Iris pigment epithelial cell (primary cell): ENCODE measurements at places on chromosomes 11 and 22.

GRCh38 chr11:122342089-122342744 is 226.2 kb upstream of the BLID start:
- no peak for DNase-seq

DNA sequence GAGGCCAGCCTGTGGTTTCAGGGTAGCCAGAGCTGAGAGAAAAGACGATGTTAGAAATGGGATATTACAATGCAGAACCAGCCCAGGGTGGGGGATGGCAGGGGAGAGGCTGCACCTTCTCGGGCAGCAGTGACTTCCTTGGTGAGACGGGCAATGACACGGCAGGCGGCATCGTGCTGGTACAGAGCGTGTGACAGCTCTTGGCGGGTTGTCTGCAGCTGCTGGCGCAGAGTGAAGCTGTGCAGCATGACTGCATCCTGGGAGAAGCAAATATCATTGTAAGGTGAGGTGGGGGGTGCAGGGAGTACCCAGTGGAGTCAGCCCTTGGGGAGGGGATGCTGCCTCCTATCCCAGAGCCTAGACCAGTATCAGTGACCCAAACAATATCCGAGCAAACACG is 3.8 kb downstream of the PRPF19 start:
- no peak for DNase-seq

DNA sequence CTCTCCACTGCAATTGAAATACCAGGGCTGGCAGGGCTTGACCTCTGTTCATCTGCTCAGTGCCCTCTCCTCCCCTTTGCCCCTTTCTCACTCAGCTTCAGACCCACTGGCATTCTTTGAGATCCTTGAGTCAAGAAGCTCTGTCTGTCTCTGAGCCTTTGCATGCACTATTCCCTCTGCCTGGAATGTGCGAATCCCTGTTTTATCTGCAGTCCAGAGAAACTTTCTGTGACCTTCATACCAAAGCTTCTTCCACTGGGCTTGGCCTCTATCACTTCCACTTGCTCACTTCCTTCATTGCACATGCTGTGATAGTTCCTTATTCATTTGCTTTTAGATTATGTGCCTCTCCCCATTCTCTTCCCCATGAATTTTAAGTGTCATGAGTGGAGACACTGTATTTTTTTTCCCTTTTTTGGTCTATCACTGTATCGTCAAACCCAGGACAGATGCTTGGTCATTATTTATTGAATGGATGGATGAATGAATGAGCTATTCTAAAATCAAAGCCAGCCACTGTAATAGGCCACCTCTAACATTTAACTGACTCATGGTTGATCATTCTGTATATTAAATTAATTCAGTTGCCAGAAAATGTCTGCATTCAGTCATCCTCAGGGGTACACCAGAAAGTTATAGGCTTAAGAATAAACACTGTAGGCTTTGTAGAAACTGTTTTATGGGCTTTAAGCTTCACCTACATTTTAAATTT is 88.7 kb upstream of the TIMP3 start:
- DNase-seq: no peak

DNA sequence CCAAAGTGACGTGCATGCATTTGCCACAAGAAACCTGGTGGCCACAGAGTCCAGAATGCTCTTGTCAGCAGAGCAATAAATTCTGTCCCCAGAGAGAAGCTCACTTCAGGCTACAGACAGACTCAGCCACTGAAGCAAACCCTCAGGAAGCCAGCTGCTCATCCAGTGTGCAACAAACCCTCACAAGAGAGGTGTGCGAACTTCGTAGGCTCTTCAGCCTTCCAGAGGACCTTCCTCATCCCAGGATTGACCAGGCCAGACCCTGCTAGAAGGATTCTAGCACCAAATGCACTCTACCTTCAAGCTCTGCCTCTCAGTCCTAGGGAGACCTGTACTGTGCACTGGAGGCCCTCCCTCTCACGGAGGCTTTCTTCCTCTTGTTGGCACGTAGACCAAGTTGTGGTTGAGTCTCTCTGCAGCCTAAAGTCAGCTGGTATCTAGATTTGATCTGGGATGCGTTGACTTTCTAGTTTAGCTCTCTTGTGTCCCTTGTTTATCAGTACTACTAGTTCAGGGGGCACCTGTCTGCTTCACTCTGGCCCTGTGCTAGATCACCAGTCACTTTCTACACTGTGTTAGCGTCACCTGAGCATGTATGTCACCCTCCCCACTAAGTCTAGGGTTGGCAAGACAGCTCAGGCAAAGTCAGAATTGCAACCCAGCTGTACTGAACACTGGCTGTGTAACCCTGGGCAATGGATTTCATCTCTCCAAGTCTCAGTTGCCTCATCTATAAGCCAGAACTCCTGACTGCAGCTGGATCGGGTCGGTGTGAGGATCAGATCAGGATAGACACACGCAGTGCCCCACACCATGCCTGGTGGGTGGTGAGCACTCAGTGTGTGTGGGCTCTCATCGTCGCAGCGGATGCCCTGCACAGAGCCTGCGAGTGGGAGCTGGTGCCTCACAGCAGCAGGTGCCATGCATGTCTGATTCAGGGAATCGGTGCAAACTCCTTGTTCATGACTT is 22.1 kb upstream of the TMPRSS13 start:
- no peak for DNase-seq

GRCh38 chr11:62645671-62645945 is 805 bp downstream of the GANAB start:
- DNase-seq: no peak

GRCh38 chr11:30762188-30762587 is 176.0 kb upstream of the MPPED2 start:
- DNase-seq: no peak

DNA sequence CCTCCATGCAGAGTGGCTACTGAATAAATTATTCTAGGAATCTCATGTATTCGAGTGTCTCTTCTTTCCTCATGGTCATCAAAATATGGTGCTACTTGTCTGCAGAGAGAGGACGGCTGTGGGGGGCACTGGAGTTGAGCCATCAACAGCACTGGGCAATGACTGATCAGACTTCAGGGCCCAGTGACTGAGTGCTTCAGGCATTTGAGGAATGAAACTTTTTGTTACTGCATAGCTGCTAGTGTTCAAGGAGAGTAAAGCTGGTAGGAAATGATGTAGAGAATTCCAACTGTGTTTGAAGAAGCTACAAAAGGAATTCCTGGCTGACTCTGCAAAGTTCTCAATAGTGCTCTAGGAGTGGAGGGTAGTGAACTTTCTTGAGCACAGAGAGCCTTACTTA is 277.7 kb downstream of the CADM1 start:
- DNase-seq: peak; percentile 90

- DNase-seq: peak; percentile 23
Measured at GRCh38 chr22:40044870-40045834, 50.4 kb downstream of the FAM83F start.

GRCh38 chr11:66919923-66920322 is 38.3 kb downstream of the PC start:
- no peak for DNase-seq

GRCh38 chr11:116126562-116126961 is 622.3 kb upstream of the CADM1 start:
- no peak for DNase-seq

DNA sequence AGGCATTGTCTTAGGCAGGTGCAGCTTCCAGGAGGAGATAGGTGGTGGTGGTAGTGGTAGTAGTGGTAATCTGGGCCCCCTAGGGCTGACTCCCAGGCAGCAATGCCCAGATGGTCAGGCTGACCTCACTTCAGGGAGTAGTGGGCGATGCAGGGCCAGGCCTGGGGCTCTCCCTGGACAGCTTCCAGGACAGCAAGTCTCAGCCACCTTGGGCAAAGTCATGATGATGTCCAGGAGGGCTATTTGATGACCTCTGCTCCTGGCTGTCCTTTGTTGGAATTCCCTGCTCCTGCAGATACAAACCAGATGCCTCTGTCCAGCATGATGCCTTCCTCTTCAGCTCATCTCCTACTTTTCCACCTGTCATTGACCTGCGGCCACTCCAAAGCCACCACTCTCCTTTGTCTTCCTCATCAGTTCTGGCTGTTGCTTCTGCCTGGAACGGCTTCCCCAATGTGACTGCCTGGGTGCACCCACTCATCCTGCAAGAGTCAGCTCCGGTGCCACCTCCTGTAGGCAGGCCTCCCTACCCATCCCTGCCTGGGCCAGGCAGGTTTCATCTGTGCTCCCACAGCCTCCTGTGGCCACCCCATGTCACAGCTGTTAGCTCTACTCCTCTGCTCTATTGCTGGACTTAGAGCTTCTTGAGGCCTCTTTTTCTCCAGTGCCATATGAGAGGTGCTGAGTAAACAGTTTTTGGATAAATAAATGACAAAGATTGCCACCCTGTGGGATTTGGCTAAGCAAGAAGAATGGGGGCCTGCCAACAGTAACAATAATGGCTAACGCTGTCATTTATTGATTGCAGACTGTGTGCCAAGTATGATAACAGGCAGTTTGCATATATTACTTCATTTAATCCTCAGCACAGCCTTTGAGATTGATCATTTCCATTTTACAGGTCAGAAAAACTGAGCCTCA is 172.9 kb upstream of the NECTIN1 start:
- no peak for DNase-seq

- DNase-seq: no peak
Measured at GRCh38 chr11:134398644-134399292, 13.3 kb downstream of the B3GAT1 start.

- DNase-seq: no peak
Measured at GRCh38 chr11:132864811-132865576, 667.3 kb downstream of the OPCML start.

DNA sequence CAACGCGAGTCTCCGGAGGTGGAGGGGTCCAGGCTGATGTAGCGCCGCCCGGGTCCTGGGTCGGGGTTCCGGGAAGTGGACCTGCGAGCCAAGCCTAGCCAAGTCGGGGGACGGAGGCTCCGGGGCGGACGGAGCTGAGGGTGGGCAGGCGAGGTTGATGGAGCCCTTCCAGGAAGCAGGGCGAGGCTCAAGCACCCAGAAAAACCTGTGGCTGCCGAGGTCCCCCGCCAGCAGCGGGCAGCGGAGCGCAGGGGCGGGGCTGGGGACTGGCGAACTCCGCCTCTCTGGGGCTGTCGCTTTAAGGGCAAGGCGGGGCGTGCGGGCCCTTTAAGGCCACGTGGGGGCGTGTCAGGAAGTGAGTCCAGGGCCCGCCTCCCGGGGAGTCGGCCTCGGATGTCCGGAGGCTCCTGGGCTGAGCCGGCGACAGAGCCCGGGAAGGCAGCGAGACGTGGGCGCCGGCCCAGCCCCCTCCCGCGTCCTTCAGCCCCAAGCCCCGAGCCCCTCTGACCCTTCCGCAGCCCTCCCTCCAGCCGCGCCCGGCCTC is at the start of gene SLC35C1:
Gene SLC35C1 (plus strand): TSS at position 389 of the 544 bp plus-strand sequence. CDS start 653 bp downstream, outside the sequence.
- peak; percentile 97 for DNase-seq

DNA sequence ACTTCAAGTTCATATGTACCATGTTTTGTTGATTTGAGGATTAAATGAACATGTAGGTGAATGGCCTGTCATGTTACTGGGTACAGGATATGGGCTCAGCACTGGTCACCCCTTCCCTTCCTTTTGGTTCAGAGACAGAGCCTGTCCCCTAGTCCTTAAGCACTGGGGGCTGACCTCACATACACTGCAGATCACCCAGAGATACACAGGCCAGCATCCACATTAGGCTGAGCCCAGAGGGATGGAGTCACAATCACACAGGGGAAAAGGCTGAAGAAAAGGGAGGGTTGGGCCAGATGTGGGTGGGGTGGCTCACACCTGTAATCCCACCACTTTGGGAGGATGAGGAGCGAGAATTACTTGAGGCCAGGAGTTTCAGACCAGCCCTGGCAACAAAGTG is 62.3 kb downstream of the IGLL5 start:
- no peak for DNase-seq

DNA sequence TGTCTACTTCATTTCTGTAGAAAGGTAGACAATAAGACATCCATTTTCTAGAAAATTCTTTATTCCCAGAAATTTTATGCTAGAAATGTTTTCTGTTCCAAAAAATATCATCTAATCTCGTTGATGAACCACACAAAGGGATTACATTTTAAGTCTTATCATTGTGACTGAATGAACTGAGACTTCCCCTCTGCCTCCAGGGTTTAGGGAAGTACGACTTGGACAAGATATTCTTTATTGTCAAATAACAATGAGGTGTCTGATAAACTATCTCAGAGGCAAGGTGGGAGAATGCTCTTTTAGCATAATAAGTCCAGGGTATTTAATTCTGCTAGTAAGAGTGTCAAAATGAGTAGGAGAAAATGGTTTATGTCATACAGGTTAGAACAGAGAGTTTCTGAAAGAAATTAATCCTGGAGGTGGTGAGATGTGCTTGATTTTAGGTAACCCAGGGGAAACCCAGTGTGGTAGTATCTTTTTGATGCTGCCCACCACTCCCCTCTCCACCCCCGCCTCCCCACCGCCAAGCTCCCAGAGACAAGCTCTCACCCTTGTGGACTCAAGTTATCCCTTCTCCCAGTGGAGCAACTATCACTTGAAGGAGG is 100.6 kb downstream of the CD44 start:
- no peak for DNase-seq

DNA sequence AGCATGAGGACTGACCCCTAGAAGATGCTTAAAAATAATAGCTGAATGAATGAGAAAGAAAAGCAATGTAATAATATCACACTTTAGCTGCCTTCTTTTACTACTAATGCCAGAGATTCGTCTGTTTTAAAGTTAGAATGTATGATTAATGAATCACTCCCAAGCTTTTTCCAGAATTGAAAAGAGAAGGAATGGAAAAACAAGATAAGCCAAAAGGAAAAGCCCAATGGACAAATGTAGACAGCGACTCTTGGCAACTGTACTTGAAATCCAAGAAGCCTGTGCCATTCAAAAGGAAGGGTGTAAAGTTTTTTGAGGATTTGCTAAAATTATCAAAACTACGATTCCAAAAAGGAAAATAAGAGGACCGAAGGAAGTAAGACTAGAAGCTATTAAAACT is 40.8 kb upstream of the PAMR1 start:
- no peak for DNase-seq

- DNase-seq: no peak
Measured at GRCh38 chr11:103061656-103062055, 30.3 kb downstream of the DCUN1D5 start.

- peak; percentile 12 for DNase-seq
Measured at GRCh38 chr11:120863359-120863758, 160.5 kb upstream of the TBCEL start.

GRCh38 chr11:63573881-63574855 is 11.0 kb upstream of the PLAAT2 start:
- DNase-seq: peak; percentile 72

DNA sequence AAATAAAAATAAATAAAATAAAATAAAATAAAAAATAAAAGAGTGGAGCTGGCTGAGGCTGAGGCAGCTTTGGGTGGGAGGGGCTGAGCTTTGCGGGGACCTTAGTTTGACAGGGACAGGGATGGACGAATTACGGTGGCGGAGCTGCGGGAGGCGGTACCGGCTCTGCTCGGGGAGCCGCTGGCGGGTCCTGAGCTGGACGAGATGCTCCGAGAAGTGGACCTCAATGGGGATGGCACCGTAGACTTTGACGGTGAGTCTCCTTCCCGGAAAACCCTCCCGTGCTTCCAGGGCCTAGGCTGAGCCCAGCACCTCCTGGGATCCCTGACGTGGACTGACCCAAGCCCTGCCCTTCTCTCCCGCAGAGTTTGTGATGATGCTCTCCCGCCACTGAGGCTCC is 3.1 kb downstream of the CABP4 start:
- DNase-seq: no peak
